NCI-H2029 treated with DMSO at 0.1 percent for 48 hours (cell line): ENCODE measurements at places on chromosomes 5 and 9.

DNA sequence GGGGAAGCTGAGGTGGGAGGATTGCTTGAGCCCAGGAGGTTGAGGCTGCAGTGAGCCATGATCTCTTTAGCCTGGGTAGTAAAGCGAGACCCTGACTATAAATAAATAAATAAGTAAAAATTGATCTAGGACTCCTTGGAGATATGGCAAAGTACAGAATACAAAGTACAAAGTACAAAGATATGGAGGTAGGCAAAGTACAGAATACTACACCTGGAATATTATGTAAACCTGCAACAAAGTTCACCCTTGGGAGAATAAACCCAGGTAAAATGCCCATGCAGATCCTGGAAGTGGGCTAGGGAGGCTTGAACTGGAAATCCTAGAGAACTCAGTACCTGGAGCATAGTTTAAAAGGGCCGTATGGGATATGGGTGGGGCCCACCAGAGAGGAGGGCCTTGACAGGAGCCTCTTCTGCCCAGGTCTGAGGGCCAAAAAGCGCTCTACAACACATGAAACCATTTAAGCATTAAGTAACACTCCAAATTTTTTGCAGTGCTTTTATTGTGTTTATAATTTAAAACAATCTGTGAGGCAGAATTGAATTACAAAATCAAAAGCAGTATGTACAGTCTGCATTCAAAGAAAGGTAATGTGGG lies 20.7 kb downstream of the TTC1 start:
- no peak for DNase-seq

- no peak for DNase-seq
Measured at GRCh38 chr5:150674341-150674821, 13.3 kb downstream of the MYOZ3 start.

DNA sequence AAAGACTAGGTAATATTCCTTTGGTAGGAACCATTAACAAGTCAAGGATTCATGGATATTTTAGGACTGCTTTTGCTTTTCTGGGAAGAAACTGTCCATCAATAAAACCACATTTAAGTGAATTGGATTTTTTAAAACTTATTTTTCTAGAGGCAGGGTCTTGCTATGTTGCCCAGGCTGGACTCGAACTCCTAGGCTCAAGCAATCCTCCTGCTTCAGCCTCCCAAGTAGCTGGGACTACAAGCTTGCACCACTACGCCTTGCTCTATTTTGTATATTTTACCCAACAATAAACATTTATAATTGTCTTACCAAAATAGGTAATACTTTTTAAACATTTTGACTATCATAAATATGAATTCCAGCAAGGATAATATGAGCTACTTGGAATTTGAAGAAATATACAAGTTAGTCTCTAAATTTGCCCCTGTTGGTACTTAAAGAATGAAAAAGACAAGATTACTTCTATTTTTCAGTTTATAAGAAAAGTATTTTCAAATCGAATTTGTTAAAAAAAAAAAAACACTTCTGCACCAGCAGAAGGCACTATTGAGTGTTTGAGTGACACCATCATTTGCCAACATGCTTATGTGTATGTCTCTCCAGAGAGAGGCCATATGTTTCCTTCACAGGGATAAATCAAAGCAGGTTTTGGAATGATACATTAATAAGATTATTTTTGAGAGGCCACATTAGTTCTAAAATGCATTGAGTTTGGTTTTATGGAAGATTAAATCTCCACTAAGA lies 60.0 kb upstream of the CARTPT start:
- no peak for DNase-seq

DNA sequence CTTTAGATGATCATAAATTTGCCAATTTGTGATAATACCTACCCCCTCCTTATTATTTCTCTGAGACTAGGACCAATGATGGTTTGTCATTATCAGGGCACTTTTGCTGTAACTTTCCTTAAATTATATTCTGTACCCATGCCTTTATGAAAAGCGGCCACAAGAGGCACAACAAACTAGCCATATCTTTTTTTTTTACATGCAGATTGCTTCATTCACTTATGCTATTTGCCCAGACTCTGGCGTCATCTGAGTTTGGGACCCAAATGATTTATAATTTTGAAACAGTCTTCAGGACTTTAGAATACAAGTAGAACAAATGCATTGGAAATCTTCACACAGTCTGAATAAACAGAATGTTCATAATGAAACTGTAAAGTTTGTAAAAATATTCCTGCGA lies 408.1 kb downstream of the MAT2B start:
- no peak for DNase-seq

DNA sequence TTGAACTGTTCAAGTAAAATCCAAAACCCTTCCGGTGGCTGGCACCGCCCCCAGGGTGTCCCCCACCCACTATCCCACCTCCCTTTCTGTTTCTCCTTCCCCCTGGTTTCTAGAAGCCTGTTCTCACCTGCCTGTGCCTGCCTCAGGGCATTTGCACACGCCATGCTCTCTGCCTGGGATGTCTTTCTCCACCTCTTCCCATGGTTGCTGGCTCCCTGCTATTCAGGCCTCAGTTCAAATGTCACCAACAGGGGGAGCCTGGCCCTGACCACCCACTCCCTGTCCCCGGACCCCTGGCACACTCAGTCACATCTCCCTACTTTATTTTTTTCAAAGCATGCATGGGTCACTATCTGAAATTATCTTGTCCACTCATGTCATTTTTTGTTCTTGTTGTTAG lies 39.9 kb upstream of the EEIG1 start:
- DNase-seq = no peak

- DNase-seq = no peak
Measured at GRCh38 chr5:109695005-109695926, 5.5 kb downstream of the MAN2A1 start.

- DNase-seq = no peak
Measured at GRCh38 chr5:54616518-54617220, 99.1 kb downstream of the SNX18 start.

DNA sequence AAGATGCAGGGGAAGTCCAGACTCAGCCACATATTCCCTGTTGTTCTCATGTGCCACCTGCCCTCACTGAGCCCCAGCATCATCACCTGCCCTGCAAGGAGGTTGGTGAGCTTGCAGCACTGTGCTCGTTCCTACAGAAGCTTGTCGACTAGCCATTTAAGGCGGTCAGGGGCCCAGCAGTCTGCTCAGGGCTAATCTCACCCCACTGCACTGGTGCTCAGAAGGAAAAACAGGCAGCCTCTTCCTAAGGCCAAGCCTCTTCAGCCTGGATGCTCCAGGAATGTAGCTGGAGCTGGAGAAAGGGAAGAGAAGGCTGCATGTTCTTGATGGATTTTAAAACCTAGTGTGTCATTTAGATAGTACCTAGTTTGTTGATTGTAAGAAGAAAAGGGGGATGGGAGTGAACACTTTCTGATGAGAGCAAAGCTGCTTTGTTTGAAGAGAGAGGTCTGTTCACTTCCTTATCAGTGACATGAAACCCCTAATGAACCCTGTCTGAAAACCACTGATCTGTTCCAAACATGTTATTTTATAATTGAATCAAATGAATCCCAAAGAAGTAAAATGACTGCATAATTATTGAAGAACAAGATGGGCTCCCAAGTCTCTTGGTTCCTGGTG lies 10.6 kb upstream of the ASPN start:
- DNase-seq = no peak

- no peak for DNase-seq
Measured at GRCh38 chr5:77204967-77205366, 5.5 kb upstream of the PDE8B start.

- DNase-seq = no peak
Measured at GRCh38 chr9:3909966-3910650, 384.3 kb upstream of the RFX3 start.

DNA sequence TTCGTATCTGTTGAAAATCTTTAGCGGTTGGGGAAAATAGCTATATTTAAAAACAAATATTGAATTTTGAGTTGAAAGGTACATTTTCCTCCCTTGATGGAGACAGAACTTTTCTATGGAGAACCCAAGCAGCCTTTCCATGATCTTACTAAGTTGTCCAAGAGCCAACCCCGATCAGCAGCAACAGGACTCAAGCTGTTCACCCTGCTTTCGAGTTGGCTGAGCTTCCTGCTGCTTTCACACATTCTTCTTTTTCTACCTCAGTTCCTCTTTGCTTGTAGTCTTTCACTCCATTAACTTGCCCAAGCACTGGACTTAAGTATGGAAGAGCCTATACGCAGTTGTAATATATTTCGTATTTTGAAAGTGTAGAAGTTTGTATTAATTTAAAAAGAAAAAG lies 59.4 kb downstream of the IL6ST start:
- no peak for DNase-seq

GRCh38 chr5:39843767-39844166 lies 419.0 kb upstream of the DAB2 start:
- no peak for DNase-seq

DNA sequence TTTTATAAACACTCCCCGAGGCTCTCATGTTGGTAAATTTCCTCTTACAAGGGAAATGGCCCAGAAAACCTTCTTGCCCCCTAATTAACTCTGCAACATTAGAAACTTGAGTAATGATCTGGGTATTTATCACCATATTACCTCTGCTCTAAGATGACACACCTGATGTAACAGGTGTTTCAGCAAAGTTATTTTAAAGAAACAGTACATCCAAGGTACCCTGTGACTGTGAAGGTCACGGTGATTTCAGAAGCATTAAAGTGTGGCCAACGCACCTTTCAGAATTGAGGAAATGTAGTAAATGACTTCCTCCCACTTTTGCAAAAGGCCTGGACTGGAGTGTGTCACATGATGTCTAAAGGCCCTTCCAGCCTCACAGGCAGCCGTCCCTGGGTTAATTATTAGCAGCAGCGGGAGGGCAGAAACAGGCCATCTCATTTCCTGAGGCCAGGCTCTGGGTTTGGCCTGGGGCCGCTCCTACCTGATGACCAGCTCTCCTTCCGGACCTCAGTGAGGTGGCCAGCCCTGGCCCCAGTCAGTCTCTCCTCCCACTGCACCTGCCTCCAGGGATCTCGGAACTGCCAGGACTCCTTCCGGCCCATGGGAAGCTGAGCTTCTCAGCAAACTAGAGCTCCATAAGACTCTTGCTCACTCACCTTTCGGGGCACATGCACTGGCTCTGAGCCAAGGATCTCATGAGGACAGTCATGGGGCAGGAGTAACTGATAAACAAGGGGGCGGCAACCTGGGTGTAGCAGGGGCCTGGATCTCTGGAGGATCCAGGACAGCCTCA lies 20.7 kb downstream of the PTPN3 start:
- peak; percentile 53 for DNase-seq

DNA sequence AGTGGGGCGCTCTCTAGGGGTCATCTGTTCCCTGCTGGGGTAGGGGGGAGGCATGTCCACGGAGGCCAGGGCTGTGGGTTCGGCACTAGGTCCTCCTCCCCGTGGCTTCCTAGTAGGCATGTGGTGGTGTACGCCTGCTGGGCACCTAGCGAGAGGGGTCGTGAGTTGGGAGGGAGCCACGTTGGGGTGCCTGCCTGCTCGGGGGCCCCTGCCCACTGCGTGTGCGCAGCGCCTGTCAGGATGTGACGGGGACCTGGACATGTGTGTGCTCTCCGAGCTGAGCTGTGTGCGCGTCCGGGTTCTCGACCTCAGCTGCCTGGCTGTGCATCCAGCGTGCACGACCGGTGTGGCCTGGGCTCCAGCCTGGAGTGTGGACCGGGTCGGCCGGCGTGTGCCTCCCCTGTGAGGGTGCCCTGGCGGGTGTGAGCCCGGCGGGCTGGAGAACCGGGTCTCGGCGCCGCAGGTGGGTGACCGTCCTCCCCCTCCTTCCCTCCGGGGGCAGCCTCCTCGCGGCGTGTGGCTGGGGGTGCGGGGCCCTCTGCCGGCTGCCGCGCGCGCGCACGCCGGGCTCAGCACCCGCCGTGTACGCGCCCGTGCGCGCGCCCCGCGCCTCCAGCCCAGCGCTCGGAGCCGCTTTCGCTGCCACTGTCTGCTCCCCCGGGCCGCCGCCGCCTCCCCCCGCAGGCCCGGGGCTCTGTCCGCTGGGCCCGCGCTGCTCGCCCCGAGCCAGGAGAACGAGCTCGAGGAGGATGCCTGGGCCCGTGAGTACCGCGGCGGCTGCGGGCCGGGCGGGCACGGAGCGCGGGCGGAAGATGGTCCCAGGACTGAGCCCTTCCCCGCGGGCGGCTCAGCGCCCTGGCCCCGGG lies at the start of gene PRR7:
Gene PRR7 (plus strand): TSS at position 615 of the 866 bp plus-strand sequence. CDS start 8,254 bp downstream, outside the sequence.
- no peak for DNase-seq

- no peak for DNase-seq
Measured at GRCh38 chr9:134455934-134456755, 129.9 kb downstream of the RXRA start.

GRCh38 chr9:13109781-13110180 lies 169.7 kb downstream of the MPDZ start:
- DNase-seq = no peak

DNA sequence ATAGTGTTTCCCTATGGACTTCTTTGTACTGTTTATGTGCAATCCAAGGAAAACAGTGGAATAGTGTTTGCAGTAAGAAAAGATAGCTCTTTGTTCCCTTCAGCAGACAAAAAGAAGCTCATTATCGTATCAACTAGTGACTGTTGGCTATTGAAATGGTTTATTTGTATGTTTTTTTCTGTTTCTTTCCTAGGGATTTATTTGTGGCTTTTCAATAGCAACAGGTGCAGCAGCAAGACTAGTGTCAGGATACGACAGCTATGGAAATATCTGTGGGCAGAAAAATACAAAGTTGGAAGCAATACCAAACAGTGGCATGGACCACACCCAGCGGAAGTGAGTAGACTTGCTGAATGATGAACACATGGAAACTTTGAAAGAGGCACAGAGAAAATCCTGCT lies 65.1 kb downstream of the SLC44A1 start:
- no peak for DNase-seq
